ENCODE measurements at places on chromosomes 4 and X.

DNA sequence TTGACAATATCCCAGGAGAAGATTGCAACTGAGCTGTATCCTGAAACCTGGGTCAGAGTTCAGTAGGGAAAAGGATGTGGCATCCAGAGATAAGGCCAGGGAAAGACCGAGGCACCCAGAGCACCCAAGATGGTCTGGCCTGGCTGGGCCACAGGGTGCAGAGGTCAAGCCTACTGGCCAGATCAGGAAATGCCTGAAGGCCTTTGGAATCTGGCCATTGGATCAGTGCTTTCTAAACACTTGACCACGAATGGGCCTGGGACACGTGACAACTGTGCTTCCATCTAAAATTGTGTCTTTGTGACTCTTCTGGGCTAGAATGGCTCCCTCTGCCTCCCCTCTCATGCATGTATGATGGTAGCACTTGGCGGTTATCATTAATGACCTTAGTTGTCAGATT lies 316.9 kb downstream of the EVC2 start:
- no peak for DNase-seq

DNA sequence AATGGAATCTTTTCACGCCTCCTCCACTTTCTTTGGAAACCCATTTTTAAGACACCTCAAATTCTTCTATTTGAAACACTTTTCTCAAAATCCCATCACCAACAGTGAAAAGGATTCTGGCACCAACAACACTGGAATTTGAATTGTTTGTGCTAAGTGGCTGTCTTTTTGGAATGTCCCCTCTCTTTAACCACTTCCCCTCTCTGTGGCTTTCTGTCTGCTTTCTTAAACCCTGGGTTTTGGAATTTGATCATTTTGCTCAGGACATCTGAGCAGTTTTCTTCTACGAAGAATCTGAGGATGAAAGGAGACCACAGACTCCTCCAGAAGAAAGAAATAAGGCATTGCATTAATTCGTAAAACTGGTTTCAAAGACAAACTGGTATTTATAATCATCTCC lies 89.0 kb downstream of the MXRA5 start:
- DNase-seq, result no peak

- no peak for DNase-seq
These were observed 20.8 kb upstream of the FAM13A start for GRCh38 chr4:89077761-89078160.

GRCh38 chr4:56084851-56085250 lies 136.1 kb downstream of the CEP135 start:
- no peak for DNase-seq

DNA sequence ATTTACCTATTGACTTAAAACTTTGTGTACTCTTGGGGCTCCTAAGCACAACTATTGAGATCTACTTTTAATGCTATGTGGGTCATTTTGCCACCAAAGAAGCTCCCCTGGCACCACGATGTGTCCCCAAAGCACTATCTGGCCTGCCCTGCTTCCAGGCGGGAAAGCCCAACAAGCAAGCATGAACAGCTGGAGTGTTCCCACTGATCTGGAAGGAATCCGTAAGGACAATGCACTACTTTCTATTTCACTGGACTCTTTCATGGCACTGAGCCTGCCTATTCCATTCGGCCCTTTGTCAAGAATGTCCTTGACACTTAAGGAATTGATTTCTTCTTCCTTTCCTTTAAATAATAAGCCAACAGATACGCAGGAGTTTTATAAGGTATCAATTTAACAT lies 38.8 kb downstream of the GRIA3 start:
- no peak for DNase-seq

- no peak for DNase-seq
These were observed 90.6 kb downstream of the TLL1 start for GRCh38 chr4:165963621-165964020.

DNA sequence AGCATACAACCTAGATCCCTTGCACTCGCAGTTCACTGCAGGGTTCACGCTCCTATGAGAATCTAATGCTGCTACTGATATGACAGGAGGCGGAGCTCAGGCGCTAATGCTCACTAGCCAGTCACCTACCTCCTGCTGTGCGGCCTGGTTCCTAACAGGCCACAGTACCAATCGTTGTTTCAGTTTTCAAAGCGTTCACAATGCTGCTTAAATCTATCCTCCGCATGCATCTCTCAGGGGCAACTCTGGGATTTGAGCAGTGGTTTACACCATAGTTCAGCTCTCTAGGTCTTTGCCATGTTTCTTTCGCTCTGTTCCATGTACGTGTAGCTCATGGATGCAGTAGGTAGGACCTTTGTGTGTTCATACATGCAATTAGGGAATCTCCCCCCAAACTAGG lies 47.2 kb downstream of the CLOCK start:
- no peak for DNase-seq

- no peak for DNase-seq
These were observed 39.6 kb downstream of the DGKK start for GRCh38 chrX:50430917-50431575.

DNA sequence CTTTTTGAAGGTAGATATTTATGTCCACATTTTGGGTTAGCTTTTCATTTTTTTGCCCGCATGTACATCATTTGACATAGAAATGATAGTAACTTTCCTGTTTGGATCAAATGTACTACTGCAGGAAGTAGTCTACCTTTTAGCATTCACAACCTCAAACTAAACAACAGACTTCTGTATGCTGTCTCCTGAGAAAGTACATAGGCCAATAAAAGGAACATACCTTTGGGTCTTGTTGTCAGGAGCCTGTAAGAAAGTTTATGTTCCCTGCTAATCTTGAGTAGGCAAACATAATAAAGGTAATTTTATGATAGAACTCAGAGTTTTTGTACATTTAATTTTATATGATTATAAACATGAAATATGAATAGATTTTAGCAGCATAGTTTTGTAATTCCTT lies 54.2 kb downstream of the STAG2 start:
- no peak for DNase-seq

- DNase-seq, result no peak
These were observed 218.5 kb downstream of the SPANXN3 start for GRCh38 chrX:143298663-143299241.

- no peak for DNase-seq
These were observed 7.9 kb upstream of the KLF3 start for GRCh38 chr4:38656111-38656510.

DNA sequence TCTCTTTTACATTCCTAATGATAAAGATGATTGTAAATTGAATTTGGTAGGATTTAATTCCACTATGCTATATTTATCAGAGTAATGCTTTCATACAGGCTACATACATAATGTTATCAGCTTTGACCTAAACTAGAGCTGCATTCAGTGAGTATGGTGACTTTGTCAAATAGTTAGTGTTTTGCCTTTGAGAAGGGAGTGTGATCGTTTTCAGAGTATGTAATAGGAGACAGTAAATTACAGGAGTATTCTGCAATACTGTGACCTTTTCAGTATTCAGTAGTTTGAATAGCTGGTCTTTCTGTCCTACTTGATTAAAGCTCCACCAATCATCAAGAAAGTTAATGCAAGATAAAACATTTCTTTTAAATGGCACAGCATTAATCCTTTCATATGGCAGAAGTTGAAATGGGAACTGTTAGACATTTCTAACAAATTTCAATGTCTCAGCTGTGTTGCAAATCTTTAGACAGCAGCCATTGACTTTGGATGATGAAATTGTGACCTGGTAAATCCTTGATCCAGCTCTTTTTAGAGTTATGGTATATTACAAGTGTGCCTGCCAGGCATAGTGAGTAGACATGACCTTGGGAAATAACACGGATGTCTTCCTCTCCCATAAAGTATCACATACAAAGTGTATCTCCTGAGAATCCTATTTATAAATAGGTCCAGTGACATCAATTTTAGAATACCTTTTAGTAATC lies 455.3 kb downstream of the KCTD8 start:
- no peak for DNase-seq

GRCh38 chrX:47683829-47684205 lies 24.8 kb upstream of the UXT start:
- DNase-seq, result no peak
